Osteoblast (primary cell): ENCODE measurements at places on chromosomes 2 and 18.

DNA sequence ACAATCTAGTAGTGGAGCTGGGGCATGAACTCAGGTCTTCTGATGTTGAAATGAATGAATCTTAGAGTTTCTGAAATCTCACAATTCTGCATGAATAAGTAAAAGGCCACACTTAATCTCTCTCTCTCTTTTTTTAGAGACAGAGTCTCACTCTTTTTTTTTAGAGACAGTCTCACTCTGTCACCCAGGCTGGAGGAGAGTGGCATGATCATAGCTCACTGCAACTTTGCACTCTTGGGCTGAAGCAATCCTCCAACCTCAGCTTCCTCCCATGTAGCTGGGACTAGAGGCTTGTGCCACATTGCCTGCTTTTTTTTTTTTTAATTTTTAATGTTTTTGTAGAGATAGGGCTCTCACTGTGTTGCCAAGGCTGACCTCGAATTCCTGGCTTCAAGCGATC lies 68.9 kb upstream of the THOC1 start:
- no peak for DNase-seq

GRCh38 chr18:61924550-61924949 lies 31.7 kb upstream of the RNF152 start:
- no peak for DNase-seq

DNA sequence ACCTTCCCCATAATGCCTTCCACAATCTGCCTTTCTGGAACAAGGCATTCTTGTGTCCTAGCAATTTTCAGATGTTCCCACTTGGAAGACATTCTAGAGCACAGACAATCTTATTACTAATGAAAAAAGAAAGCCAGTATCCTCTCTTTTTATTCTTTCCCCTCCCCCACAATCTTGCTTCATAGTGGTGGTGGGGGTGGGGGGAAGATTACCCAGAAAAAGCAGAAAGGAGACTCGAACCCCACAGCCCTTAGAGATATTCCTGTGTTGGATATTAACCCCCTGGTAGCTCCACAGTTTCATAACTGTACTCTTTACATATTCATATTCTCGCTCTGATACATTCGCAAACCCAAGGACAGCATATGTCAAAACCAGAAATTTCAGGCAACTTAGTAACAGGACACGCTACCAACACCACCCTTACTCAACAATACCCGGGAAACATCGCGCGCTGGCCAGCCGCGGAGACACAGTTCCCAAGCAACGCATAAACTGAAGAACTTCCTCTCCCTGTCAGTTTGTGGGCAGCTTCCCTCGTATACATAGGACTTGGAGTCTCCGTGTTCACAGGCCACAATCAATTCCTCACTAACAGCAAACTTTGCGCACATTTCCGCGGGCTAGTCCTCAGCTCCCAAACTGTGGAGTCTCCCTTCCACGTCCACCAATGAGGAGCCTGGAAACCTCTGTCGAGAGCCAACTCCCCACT lies 793 bp downstream of the NR4A2 start:
- DNase-seq = peak; percentile 96

DNA sequence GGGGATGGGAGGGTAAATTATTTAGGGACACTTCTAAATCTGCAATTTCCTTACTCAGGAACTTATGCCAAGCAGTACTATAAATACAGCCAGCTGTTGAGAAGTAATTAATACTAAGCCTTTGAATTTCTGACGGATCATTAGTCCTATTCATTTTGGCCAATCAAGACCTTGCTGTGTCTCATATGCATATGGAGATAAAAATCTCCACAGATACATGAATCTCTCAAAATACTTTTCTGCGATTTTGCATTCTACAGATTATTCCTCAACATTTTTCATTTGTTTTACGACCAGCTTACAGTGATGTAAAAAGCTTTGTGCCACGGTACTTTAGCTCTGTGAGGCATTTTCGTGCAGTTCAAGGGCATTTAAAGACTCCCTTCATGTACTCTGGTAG lies 16.7 kb downstream of the LANCL1 start:
- no peak for DNase-seq

GRCh38 chr2:23661276-23662050 lies 265.5 kb downstream of the ATAD2B start:
- DNase-seq = no peak

DNA sequence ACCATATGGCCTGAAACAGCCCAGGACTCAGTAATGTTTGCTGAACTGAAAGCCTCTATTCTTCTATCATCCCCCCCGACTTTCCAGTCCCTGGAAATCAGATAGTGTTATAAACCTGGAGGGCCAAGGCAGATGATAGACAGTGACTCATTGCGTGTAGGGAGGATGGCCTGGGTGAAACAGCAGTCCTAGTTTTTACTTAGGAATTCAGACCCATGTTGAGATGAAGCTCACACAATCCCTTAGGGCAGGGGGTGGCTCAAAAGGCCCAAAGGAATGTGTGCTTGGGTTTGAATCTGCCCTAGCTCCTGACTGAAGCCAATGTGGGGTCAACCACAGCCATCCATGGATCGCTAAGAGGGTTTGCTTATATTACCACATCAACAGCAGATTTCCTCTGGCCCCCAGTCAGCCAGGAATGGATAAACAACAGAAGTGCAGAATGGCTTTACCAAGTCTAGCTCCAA lies 43.9 kb upstream of the STPG4 start:
- DNase-seq = peak; percentile 86

DNA sequence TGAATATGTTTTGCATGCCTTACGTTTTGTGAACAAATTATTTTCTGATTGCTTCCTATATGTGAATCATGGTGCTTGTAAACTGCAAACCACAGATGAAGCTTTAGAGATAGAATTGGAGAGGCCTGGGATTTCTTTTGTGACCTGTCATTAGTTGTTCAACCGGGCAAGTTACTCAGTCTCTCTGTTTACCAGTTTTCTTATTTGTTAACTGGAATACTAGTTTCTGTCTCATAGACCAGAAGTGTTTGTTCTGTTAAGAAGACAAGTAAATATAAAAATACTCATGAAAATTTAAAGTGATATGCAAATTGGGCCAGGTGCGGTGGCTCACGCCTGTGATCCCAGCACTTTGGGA lies 27.3 kb downstream of the DGKD start:
- no peak for DNase-seq

GRCh38 chr18:57547260-57547659 lies 39.2 kb downstream of the FECH start:
- DNase-seq = no peak

GRCh38 chr2:140711867-140712266 lies 1418.9 kb downstream of the LRP1B start:
- no peak for DNase-seq

DNA sequence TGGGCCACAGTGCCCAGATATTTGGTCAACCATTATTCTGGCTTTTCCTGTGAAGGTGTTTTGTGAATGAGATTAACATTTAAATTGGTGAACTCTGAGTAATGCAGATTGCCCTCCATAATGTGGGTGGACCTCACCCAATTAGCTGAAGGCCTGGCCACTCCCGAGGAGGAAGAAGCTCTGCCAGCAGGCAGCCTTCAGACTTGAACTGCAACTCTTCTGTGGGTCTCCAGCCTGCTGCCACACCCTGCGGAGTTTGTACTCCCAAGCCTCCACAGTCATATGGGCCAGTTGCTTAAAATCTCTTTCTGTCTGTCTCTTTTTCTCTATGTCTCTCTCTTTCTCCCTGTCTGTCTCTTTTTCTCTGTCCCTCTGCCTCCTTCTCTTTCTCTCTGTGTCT lies 262.7 kb downstream of the MYCN start:
- DNase-seq = no peak

GRCh38 chr18:36352384-36352783 lies 54.9 kb downstream of the FHOD3 start:
- DNase-seq = peak; percentile 89

DNA sequence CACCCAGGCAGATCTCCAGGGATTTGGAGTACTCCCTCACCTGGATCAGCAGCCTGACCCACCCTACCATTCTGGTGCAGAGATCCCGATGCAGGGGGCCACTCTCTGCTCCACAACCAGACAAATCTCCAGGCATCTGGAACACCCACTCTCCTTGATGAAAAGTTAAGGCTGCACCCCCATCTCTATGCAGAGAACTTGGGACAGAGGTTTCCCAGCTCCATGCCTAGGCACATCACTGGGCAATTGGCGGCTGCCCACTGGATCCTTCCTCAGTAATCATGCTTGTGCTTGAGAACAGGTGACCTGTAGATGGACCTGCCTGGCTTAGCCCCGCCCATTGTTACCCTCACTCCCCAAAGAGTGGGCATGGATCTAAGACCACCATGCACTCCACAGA lies 624.9 kb downstream of the CBLN2 start:
- no peak for DNase-seq

DNA sequence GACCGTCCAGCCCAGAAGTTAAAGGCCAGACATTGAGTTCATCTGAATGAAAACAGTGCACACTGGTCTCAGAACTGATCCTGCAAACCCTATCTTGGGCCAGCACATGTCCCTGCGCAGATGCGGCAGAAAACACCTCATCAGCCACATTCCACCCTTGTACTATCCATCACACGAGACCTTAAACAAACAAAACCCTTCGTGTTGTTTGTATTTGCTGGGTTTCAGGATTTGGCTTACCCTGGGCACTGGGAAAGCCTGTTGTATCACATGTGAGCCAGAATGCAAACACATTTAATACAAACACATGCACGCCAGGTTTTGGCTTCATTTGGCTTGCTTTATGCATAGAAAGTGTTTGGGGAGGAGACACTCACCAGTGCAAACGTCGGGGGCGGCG lies 12.5 kb downstream of the WIPF1 start:
- no peak for DNase-seq

- DNase-seq = peak; percentile 69
Measured at GRCh38 chr2:234178330-234179030, 128.0 kb downstream of the SPP2 start.

DNA sequence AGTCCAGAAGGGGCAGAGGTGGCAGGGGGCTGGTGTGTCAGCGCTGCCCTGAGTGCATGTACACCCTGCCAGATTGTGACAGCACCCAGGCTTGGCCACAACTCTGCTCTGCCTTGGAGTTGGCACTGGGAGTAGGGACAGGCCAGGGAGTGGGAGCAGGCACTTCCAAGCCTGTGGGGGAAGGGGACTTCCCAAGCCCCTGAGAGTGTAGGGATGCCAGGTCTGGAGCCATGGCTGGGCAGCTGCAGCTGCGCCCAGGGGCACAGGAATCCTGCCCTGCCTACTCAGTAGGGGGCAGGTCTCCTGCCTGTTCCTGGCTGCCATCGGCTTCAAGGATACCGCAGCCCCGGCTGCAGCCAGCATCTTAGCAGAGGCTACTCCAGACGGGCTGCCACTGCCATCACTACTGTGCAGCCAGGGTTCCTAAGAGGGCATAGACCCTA lies 109.4 kb downstream of the CALCRL start:
- no peak for DNase-seq

DNA sequence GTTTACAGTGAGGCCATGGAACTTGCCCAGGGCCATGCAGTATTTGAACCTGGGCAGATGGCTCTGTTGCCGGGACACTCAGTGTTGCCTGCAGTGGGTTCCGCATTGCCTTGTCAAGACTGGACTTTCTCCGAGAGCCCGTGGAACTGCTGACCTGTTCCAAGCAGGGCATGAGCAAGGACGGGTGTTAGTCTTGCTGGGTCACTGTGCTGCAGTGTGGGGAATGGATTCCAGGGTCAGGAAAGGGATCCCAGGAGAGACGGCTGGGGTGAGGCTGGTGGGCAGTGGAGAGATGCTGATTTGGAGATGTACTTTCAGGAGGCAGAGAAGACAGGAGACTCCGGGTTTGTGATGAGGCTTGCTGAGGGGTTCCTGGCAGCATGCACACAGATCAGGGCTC lies 348.7 kb upstream of the HS6ST1 start:
- DNase-seq = no peak

DNA sequence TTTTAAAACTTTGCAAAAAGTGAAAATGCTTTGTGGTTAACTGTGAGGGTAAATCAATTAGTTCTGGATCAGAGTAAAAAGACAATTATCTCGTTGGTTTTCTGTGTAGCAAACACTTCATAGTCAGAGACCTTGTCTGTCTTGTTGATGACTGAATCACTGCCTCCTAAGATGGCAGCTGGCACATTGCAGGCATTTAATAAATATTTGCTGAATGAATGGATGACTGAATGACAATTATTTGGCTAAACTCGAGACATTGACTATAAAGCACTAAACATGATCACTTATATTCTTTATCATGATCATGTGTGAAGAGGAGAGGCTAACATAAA lies 96.2 kb downstream of the MAIP1 start:
- no peak for DNase-seq

DNA sequence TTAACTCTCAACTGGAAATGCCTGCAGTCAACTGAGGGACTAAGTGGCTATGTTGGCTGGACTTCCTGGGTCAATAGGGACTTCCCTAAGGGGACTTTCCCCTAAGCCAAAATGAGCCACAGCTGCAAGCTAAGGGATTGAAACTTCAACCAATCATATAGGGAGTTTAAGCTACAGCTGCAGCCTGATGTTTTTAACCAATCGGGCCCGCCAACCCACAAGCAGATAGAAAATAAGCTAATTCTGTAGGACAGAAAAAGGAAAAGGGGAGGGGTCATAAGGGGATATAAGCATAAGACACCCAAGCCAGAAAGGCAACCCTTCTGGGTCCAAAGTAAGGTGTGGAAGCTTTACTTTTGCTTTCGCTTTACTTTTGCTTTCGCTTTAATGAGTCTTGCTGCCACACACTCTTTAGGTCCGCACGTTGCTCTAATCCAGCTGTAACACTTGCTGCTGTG lies 927.5 kb downstream of the ERBB4 start:
- DNase-seq = no peak

DNA sequence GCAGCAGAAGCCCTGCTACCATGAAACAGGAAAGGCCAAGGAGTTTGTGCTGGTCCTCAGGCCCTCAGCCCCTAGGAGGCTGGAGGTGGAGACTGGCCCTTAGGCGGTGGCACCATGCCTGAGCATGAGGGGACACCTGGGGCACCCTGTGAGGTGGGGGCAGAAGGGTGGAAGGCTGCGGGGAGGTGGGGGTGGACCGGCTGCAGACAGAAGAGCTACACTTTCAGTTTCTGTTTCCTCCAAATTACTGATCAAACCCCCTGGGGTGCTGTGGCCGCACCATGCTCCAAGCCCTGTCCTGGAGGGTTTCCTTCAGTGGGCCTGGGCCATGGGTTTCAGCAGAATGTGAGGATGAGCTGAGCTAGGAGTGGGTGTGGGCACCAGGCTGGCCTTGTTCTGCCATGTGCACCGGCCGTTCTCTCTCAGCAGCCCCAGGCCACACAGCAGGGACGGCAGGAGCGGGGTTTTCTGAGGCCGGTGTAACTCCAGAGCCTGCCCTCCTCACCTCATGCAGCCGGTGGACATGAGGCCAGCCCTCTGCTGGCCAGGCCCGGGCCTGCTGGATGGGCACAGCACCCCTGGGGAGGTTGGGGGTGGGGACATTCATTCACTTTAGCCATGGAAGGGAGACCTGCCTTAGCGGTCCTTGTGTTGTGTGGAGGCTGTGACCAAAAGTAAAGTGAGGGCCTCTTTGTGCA lies 51.5 kb downstream of the PLEKHB2 start:
- peak; percentile 65 for DNase-seq

- no peak for DNase-seq
Measured at GRCh38 chr2:195338856-195339255, 318.2 kb upstream of the SLC39A10 start.
